ENCODE measurements at places on chromosomes 6 and 20. TPM values are rescaled to one million over a fixed set of nuclear protein-coding genes. Genes with fewer than 3 reads are reported as not detected.

DNA sequence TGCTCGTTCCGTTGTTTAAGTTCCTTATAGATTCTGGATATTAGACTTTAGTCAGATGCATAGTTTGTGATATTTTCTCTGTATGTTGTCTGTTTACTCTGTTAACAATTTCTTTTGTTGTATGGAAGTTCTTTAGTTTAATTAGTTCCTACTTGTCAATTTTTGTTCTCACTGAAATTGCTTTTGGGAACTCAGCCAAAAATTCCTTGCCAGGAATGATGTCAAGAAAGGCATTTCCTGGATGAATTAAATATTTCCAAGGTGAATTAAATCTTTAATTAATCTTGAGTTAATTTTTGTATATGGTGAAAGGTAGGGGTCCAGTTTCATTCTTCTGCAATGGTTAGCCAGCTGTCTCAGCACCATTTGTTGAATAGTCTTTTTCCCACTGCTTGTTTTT, 406.2 kb upstream of the NOX3 start:
- no peak overlapping the region for H3K4me3 ChIP-seq
- H3K4me1 ChIP-seq: no peaks in the 10 kb centered on the region
- H3K27ac ChIP-seq: no peak overlapping the region
- DNase-seq: no peak
- H3K27me3 ChIP-seq: no peaks in the 10 kb centered on the region

DNA sequence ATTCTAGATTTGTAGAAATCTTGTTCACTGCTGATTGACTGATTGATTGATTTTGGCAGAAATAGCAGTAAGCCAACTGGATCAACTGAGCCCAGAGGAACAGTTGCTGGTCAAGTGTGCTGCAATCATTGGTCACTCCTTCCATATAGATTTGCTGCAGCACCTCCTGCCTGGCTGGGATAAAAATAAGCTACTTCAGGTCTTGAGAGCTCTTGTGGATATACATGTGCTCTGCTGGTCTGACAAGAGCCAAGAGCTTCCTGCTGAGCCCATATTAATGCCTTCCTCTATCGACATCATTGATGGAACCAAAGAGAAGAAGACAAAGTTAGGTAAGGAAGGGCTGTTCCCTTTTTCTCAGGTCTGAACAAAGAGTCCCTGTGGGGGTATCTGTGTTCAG, 31.2 kb downstream of the TREML1 start:
- H3K27me3 ChIP-seq: no peaks in the 10 kb centered on the region
- H3K27ac ChIP-seq: no peak overlapping the region
- no peaks in the 10 kb centered on the region for H3K4me1 ChIP-seq

GRCh38 chr6:22929311-22929985, 360.1 kb downstream of the HDGFL1 start:
- no peak for DNase-seq
- no peaks in the 10 kb centered on the region for H3K27me3 ChIP-seq
- no peak overlapping the region for H3K27ac ChIP-seq
- H3K36me3 ChIP-seq: no peaks in the 10 kb centered on the region
- no peak overlapping the region for H3K4me3 ChIP-seq

Gene MYH7B
- total RNA-seq: not detected

Gene TSPO2
- not detected for total RNA-seq

Gene PACRG
- total RNA-seq: 0.32 TPM

Gene TP53TG5
- total RNA-seq: not detected
